ENCODE measurements at places on chromosomes 3 and 15. TPM values are rescaled to one million over a fixed set of nuclear protein-coding genes. Genes with fewer than 3 reads are reported as not detected.

Gene GABRA5
- 102 TPM for total RNA-seq

Gene GPR149
- total RNA-seq, result not detected

Gene C3orf80
- 1.6 TPM for total RNA-seq

Gene UCN2
- total RNA-seq, result 8.9 TPM

Gene TFDP2
- 19.5 TPM for total RNA-seq

Gene PPP1R14D
- total RNA-seq, result 0.33 TPM

Gene ACTL6A
- 48.9 TPM for total RNA-seq

Gene TRH
- total RNA-seq, result not detected

Gene SH2D7
- not detected for total RNA-seq

Gene FRMD5
- 2.9 TPM for total RNA-seq

Gene GP9
- total RNA-seq, result not detected

Gene CCDC33
- 6.7 TPM for total RNA-seq

Gene HAPLN3
- total RNA-seq, result 25.1 TPM

Gene MESP2
- 0.42 TPM for total RNA-seq

Gene GRIP2
- 2.0 TPM for total RNA-seq

Gene GOLGA6B
- not detected for total RNA-seq

Gene IGSF11
- 4.3 TPM for total RNA-seq

Gene LARP6
- total RNA-seq, result 50.6 TPM

Gene HYAL1
- 1.00 TPM for total RNA-seq

Gene EAF2
- total RNA-seq, result 2.2 TPM

Gene UBAP1L
- 0.60 TPM for total RNA-seq

Gene TLR9
- not detected for total RNA-seq

Gene MRPL47
- total RNA-seq, result 44.4 TPM

Gene GXYLT2
- 1.1 TPM for total RNA-seq

Gene GOLGA8J
- 0.12 TPM for total RNA-seq

Gene FANCD2OS
- total RNA-seq, result not detected

Gene PROS1
- 13.3 TPM for total RNA-seq

Gene NPAP1
- total RNA-seq, result not detected

Gene SIN3A
- 24.8 TPM for total RNA-seq

Gene MORC1
- total RNA-seq, result not detected

Gene LOXL1
- total RNA-seq, result 0.46 TPM

Gene SOX14
- total RNA-seq, result not detected

Gene TP53BP1
- total RNA-seq, result 16.9 TPM

Gene SERINC4
- total RNA-seq, result not detected

Gene CPNE9
- total RNA-seq, result 0.17 TPM

Gene DUOX1
- total RNA-seq, result not detected

Gene LRRC34
- total RNA-seq, result not detected

Gene PRKCD
- total RNA-seq, result 36.4 TPM

Gene NR2F2
- total RNA-seq, result 23.9 TPM

Gene MYRIP
- total RNA-seq, result not detected

Gene QTRT2
- 20.9 TPM for total RNA-seq

Data from A549 treated with Mapracorat at 1 μM for 4 hours (cell line).